ENCODE measurements at places on chromosomes 3 and 15.

GRCh38 chr3:1848935-1849334, 249.7 kb upstream of the CNTN4 start:
- no peak for DNase-seq

GRCh38 chr3:116020989-116021388, 397.7 kb downstream of the GAP43 start:
- DNase-seq = no peak

- DNase-seq = no peak
Measured at GRCh38 chr15:43932907-43933306, 106.1 kb downstream of the WDR76 start.

DNA sequence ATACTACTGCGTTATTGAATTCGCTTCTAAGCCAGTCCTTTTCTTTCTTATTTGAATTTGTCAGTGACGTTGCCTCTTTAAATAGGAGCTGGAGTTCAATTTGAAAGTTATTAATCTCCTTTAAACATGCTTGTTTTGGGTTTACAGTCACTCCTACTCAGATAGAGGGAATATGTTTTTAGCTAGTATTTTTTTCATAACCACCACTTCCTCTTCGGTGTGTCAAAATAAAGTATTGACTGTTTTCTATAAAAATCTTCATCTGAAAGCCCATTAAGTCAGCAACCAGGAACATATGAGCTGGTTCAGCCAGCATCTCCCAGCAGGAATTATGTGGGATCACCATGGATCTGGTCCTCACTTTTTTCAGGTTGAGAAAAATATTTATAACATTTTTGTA, 772.9 kb downstream of the DIPK2A start:
- no peak for DNase-seq

GRCh38 chr15:78075490-78076230, 1.9 kb downstream of the TBC1D2B start:
- DNase-seq = peak; percentile 71

DNA sequence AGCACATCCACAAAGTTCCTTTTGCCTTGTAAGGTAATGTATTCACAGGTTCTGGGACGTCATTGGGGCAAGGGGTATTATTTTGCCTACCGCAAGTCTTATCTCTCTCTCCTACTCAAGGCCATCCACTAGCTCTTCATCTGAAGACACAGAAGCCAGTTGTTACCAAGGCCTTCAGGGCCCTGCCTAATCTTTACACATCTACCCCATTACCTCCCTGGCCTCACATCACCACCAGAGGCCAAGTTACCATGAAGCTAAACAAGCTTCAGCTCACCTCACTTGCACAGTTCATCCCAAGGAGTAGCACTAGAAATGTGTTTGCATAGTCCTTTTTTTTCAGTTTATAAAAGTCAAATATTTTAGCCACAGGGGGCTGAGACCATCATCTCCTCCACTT, 34.1 kb downstream of the ATP8B4 start:
- no peak for DNase-seq

GRCh38 chr15:73620078-73620477, 13.1 kb downstream of the NPTN start:
- no peak for DNase-seq

- DNase-seq = no peak
Measured at GRCh38 chr3:10010878-10011465, 15.3 kb upstream of the FANCD2 start.

GRCh38 chr15:61892140-61892539, 168.1 kb downstream of the VPS13C start:
- no peak for DNase-seq

GRCh38 chr15:73028831-73029451, 23.3 kb upstream of the NEO1 start:
- no peak for DNase-seq

DNA sequence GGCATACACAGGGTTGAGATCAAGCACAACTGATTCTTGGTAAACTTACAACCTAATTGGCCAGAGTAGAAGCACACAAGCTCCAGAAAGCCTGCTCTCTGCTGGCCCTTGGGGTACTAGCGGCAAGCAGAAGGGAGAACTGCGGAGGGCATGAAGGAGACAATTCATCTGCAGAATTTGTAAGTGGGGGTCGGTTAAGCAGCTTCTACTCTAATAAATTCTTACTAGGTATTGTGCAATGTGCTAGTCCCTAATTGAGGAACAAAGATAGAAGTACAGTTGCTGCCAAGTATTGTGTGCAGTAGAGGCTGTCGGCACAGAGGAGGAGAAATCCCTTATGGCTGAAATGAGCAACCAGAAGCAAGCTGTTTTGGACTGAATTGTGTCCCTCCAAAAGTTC, 91.2 kb upstream of the VEPH1 start:
- no peak for DNase-seq

DNA sequence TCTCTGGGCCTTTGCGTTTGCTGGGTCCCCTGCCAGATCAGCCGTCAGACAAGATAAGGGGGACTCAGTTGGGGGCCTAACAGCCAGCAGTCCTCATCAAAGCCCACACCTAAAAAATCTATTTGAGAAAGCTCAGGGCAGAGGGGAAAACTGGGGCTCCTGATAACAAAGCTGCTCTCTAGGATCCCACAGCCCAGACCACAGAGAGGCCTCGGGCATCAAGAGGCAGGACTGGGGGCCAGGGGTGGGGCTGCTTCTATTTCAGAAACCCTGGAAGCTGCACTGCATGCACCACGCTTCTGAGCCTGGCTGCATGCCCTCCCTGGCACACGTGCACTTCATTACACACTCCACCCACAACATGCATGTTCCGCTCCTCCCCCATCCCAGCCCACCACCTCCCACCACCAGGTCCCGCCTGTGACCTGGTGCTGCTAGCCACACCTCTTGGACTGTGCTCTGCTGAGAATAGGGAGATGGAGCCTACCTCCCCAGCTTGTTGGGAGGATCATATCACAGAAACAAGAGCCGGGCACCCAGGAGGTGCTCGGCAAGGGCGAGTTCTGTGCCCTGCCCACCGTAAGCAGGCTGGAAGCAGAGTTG, 26.6 kb downstream of the FBLN2 start:
- no peak for DNase-seq

DNA sequence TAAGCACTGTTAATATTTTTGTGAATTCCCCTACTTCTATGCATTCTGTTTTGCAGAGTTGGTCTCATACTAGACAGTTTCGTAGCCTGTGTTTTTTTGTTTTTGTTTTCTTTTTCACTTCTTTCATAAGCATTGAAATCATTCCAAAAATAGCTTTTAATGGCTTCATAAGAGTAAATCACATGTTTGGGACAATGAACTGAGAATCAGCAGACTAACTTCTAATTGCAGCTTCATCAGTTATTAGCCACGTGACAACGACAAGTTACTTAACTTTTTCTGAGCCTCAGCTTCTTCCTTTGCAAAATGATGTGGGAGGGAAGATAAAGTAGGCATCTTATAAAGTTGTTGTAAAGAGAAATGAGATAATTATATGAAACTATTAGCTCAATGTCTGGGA, 124.8 kb downstream of the LIPC start:
- DNase-seq = no peak

DNA sequence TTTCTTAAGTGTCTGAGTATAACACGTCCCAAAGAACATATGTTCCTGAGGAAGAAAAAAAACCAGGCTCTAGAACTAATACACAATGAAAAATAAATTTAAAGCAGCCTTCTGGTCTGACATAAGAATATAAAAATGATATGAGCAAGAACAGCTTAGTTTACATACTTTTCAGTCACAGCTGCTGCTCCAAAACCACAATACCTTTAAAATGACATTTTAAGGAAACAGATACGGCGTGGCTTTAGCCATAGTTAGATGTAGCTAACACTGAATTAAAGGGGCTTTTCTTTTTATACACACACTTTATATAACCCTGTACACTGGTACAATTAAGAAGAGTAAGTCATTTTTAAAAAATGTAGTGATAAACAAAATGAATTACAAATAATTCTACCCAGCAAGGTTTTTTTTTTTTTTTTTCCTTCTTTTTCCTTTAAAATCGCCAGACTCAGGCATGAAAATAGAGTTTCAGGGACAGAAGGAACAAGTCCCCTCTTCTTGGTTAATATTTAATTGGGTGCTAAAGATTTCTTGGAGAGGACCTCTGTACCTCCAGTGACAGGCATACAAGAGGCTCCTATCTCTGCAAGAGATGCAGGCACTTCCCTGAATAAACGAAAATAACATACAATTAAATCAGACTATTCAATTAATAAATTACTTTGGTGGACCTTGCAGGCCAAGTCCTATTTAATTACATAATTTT, 265.6 kb downstream of the FOXP1 start:
- no peak for DNase-seq

DNA sequence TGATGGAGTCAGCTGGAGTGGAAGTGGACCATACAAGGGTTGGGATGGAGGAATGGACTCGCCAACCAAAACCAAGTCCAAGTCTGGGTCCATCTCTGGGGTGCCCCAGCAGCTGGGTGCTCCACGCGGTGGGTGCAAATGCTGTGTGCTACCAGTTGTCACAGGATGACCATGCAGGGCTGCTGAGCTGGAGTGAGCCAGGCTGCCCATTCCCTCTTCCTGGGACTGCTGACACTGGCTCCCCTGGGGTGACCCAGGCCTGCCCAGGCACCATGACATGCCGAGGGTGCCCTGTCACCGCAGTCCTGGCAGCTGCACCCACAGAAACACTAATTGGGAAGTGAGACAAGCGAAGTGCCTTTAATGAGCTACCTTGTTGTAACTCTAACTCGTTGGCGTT, 140.2 kb downstream of the TPRA1 start:
- no peak for DNase-seq

DNA sequence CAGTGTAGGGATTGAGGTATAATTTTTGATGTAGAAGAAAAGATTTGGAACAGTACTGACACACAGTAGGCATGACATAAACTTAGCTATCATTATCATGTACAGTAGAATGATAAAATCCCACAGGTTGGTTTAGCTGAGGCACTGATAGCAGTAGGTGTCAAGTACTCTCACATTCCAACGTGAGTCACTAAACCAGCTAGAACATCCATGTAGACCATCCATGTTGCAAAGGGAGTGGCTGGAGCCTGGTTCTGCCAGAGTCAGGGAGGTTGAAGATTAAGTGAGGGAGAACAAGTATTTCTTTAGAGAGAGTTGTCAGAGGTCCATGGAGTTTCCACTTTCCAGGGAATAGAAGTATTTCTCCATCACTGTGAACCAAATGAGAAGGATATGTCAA, 157.2 kb upstream of the TMEM108 start:
- DNase-seq = no peak

- DNase-seq = no peak
Measured at GRCh38 chr3:127709320-127710060, 36.7 kb downstream of the ABTB1 start.

DNA sequence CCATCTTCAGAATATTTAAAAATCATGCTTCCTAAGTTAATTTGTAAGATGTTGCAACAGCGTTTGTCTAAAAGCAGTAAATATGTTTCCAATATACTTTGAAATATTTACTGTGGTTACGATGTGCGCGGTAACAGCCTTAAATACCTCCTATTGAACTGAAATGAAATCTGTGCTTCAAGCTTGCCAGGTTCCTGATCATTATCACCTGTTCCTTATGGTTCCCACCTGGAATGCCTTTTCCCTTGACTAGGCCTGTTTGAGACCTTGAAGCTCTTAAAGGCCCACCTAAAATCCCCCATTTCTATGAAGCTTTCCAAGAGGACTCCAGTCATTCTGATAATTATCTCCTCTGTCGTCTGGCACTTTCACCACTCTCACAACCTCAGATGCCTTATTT, 146.7 kb downstream of the NAALADL2 start:
- DNase-seq = no peak

- DNase-seq = no peak
Measured at GRCh38 chr3:48459773-48460516, 13.4 kb downstream of the ATRIP start.

DNA sequence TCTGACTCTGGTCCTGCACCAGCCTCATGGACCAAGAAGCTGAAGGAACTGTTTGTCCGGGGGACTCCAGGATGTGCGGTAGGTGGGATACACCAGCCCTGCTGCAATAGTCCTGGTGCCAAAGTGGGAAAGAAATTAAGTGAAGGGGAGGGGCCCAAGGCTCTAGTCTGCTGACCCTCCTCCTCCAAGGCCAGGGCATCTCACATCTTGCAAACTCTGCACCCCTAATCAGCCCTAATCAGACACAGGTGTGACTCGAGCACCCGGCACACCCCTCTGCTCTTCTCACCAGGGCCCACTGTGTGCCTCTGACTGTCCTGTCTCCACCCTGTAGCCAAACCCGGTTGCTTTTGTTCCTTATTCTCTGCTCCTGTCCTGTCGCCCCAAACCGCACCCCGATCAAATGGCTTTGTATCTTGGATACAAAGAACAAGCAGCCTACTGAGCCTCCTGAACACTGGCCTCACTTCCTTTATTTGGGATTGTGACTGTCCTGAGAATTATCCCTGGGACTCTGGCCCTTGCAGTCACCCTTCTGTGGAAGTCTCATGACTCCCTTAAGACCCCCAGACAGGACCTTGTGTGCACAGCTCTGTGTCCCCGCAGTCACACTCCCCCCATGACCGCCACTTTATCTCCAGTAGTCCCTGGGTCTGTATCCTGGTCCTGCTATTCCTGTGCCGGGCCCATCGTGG, 26.7 kb upstream of the SLC41A3 start:
- DNase-seq = no peak

- DNase-seq = no peak
Measured at GRCh38 chr15:87667643-87668042, 588.9 kb downstream of the NTRK3 start.

DNA sequence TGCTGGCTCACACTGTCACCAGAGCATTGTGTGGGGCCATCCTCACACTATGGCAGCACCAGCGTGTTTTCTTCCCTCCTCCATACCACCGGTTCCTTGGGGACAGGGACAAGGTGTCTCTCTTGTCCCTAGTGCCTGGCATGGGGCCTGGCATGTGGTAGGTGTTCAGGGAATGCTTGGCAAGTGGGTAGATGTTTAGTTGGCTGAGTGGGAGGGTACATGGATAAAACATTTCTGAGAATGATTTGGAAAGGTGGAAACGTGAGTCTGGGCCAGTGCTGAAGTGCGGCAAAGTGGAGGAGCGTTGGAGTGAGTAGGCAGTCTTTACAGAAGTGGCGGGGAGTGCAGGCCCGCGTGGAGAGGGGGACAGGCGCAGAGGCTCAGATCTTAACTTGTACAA, 15.0 kb downstream of the SNAPC5 start:
- no peak for DNase-seq

GRCh38 chr15:51266656-51267050, 71.7 kb downstream of the CYP19A1 start:
- DNase-seq = no peak

DNA sequence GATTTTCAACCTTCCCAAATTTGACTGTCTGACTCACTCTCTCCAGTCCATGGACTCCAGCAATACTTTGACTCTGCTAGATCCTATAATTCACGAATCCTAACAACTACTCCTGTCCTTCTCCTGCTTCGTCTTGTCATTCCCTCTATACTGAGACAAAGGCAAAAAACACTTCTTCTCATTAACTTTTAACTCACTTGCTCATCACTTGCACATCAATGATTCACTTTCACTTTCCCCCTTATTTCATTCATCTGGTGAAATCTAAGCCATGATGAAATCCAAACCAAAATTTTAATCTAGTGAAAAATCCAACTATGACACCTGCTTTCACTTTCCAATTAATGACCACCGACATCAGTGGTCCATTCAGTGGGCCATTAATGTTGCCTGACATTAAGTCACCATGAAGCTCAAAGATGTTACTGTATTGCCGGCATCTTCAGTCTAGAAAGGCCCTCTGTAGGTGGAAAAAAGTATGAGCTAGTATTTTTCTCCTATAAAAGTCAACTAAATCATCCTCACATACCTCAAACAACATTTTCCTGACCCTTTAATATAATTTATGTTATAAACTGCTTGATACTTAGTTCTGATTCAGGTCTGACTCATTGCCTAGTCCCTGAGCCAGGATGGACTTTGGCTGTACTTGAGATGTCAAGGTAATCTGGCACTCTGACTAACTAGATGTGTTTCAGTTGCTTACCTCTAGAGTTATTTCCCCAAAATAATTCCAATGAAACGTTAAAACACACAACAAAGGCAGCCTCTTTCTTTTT, 158.6 kb downstream of the CNTN6 start:
- no peak for DNase-seq

All from HS-5 (cell line).